ENCODE measurements at places on chromosomes 4 and X.

- DNase-seq, result no peak
Measured at GRCh38 chrX:65463550-65463949, 71.0 kb downstream of the LAS1L start.

GRCh38 chr4:144663834-144664475 is 18.0 kb downstream of the HHIP start:
- DNase-seq, result no peak

- no peak for DNase-seq
Measured at GRCh38 chr4:86129546-86129945, 230.3 kb downstream of the MAPK10 start.

- peak; percentile 14 for DNase-seq
Measured at GRCh38 chr4:11471618-11472017, 42.9 kb upstream of the HS3ST1 start.

GRCh38 chr4:166091912-166092510 is 219.0 kb downstream of the TLL1 start:
- no peak for DNase-seq

GRCh38 chr4:60042941-60043340 is 1157.2 kb upstream of the ADGRL3 start:
- no peak for DNase-seq

- no peak for DNase-seq
Measured at GRCh38 chr4:32219306-32220075, 1499.3 kb downstream of the PCDH7 start.

DNA sequence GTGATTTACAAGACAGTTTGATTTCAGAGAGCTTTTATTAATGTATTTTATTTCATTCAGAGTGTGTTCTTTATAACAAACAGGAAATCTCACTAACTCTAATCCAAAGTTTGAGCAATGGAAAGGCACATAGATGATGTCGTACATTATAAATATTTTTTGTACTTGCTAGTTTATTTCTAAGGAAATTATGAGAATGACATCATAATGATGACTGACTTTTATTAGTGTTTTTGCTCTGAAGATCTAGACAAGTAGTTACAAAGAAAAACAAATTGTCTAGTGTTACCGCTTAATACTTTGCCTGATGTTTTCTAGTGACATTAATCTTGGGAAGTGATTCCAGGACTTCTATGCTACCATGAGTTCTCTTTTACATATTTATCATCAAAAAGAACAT is 43.2 kb downstream of the HHIP start:
- no peak for DNase-seq

DNA sequence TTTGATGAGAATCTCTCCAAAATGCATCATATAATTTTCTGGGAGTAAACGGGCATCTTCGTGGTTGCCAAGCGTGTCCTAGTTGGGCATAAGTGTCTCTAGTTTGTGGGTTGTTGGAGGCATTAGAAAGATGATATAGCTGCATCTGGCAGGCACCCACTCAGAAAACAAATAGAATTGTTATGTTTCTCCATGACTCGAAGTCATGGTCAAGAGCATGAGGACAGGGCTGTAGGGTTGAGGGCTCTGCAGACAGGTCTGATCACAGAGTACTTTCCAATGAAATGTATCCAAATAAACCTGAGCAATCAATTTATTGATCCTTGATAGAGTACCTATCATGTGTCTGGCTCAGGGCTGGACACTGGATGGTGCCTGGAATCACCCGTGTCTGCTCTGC is 82.7 kb downstream of the SORCS2 start:
- DNase-seq, result no peak

GRCh38 chr4:139890816-139891215 is 225.2 kb downstream of the MGST2 start:
- DNase-seq, result no peak

GRCh38 chr4:5409972-5410618 is 298.3 kb downstream of the EVC2 start:
- no peak for DNase-seq

DNA sequence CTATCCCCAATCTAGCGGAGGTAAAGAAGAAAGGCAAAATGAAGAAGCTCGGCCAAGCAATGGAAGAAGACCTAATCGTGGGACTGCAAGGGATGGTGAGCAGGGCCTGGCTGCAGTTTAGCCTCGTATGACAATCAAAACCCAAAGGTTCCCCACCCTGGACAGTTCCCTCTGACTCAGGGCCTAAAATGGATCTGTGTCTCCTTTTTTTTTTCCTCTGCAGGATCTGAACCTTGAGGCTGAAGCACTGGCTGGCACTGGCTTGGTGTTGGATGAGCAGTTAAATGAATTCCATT is 986 bp downstream of the HDAC6 start:
- DNase-seq, result no peak

DNA sequence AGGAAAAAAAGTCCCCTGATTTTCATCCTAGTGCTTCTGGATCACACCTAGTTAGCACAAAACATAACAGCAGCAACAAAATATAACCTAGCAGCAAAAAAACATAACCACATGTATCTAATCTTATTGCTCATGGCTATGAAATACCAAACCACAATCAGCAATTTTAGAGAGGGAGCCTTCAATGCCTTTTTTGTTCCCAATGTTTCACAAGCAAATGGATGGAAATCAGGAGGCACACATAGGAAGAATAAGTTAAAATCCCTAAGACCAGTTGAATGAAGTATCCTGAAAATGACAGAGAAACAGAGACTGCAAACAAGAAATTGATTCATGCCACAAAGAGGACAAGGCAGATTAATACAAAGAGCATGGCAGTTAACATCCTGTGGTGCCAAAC is 361.6 kb downstream of the GPM6A start:
- no peak for DNase-seq

DNA sequence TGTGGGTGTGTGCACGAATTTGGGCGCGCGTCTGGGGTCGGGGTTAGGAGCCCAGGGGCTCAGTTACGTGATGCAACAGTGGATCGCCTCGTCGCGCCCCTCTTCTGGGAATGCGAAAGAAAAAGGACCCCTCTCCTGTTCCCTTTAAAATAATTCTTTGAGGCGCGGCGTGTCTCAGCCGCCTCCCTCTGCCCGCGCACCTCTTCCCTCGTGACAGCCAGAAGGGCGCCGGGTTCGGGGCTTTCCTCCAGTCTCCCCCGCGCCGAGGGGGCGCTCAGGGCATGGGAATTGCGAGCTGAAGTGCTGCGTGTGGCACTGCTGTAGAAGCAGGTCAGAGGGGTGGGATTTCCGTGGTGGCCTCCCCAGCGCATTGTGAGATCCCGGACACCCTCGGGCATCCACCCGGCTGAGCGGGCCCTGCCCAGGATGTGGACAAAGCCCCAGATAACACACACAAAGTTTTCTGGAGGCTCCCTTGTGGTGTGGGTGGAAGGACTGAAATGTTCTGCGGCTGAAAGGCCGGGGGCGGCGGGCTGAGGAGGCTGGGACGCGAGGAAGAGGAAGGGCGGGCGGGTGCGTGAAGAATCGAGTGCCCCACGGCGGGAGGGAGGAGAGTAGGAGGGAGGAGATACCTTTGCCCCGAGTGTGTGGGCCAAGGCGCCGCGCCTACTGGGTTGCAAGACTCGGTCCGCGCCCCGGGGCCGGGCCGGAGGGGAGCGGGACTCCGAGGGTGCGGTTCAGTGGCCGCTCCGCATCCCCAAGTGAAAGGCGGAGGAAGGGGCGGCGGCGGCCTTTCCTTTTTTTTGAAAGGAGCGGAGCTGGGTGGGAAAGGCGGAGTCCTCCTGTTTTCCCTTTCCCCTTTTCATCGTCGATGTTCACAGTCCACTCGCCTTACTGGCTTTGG is 752 bp downstream of the SEPTIN11 start:
- DNase-seq, result peak; percentile 46

- peak; percentile 26 for DNase-seq
Measured at GRCh38 chr4:77203380-77204197, 46.6 kb downstream of the CCNG2 start.

DNA sequence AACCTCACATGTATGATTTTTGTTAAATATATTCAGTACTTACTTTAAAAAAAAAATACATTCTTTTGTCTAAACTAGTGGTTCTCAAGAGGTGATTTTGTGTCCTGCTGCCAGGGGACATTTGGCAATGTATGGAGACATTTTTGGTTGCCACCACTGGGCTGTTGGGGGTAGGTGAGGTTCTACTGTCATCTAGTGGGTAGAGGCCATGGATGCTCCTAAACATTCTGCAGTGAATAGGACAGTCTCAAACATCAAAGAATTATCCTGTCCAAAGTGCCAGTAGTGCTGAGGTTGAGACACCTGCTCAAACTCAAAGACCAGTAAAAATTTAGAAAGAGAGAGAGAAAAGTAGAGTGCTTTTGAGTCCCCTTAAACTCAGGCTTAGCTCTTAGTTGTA is 32.9 kb upstream of the PGM2 start:
- no peak for DNase-seq
